NCI-H2029 (cell line): ENCODE measurements at places on chromosomes 3 and 15.

DNA sequence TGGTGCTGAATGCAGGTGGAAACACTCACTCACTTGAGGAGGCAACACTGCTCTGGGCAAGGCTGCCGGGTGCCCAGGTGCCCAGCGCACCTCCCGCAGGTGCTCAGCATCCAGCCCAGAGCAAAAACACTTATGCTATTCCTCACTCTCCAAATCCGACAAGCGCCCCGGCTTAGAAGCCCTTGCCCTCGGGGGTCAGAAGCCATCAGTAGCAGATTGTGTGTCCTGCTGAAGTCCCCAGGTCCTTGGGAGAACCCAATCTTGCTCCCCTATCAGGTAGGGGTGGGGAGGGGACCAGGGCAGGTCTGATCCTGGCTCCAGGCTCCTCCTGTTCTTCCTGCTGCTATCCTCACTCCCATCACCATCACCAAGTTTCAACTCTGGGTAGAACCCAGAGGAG, 46.7 kb downstream of the TLE3 start:
- no peak for DNase-seq

DNA sequence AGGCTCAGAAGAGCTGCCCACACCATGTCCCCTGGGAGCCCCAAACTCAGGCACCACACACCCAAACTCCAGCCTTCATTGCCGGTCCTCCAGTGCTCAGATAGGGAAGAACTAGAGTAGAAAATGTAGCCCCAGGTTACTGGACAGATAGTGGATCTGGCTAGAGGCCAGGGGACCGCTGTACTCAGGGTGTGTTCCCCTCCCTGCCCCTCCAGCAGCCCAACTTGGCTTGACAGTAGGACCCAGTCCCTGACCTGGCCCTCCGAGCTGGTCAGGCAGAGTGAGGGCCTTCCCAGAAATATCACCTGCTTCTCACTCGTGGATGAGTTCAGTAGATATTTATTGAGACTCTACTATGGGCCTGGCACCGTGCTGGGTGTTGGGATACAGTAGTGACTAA, 100.0 kb downstream of the CORO2B start:
- no peak for DNase-seq

GRCh38 chr3:131796558-131797198, 238.1 kb downstream of the CPNE4 start:
- no peak for DNase-seq

DNA sequence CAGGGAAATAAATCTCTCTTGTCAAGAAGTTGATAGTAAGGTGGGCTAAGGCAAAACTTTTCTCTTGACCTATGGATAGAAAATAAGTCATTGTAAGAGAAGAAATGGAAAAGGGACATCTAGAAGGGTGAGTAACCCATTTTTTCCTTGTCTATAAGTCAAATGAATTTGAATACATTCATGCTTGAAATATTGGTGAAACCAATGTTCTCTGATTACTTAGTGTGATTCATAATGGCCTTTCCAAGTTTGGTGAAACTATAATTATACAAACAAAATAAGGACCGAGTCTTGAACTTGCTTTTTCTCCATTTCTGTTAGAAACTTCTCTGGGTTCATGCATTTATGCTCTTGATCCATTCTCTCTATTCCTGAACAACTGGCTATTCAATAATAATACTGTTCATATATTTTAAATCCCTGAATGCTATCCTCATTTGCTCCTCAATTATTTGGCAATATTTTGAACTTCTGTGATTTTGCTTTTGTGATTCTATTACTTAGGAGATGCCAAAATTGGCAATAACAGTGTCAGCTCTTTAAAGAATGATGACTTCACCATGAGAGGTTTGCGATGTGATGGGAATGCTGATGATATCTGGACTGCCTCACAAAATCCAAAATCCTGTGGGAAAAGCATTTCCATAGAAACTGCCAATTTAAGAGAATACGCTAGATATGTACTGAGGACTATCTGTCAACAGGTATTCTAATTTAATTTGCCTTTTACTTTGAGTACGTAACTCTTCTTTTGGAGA, 12.3 kb downstream of the P2RY12 start:
- no peak for DNase-seq

- DNase-seq, result peak; percentile 1
These were observed 193.3 kb upstream of the TTC14 start for GRCh38 chr3:180408654-180409053.

DNA sequence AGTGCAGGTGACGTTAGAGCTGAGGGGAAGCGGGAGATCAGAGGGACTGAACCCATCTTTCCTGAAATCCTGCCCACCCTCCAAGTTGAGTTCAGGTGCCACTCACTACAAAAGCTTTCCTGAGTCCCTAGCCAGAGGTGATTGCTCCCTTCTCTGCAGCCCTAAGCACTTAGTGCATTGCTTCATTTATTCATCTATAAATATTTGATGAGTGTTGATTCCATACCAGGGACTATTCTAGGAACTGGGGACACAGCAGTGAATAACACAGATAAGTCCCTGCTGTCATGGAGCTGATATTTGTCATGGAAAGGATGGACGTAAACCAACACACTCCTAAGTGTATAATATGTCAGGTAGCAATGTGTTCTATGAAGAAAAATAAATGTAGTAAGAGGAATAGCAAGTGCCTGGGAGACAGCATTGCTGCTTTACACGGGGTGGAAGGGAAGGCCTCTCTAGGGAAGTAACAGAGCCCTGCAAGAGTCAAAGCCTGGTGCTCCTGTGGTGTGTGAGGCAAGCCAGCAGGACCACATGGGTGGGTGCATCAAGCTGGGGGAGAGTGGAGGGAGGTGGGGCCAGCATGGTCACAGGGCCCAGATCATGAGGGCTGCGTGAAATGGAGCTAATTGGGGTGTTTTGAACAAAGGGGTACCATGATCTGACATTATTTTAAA, 18.6 kb downstream of the ALPK3 start:
- DNase-seq, result no peak

- DNase-seq, result no peak
These were observed 36.2 kb upstream of the CFAP161 start for GRCh38 chr15:81097890-81098280.

DNA sequence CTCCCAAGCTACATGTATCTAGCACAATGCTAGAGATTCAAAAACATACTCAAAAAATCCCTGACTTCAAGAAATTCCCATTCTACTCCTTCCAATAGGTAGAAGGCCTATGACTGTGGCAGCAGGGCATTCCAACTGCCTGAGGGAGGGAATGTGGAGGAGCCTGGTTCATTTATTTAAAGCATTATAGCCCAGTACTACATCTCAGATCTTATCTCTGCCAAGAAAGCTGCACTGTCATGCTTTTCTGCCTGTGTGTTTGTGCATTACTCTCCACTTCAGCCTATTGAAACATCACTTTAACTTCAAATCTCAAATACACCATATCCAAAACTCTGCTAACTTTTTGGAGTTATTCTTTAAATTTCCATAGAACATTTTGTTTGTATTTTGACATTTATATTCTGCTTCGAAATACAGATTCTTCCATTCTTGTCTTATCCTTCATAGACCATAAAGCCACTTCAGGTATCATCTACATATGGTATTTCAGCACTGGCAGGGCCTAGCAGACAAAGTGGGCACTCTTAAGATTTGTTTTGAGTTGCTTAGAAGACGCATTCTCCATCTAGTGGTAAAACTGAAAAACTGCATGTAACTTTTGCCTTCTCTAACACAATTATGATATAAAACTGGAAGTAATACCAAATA, 59.1 kb upstream of the NEDD4 start:
- DNase-seq, result no peak

- DNase-seq, result no peak
These were observed 34.2 kb downstream of the EEFSEC start for GRCh38 chr3:128187495-128187894.

GRCh38 chr3:97432914-97433313, 331.6 kb upstream of the ARL6 start:
- DNase-seq, result no peak

GRCh38 chr3:158710601-158711000, 21.7 kb downstream of the RARRES1 start:
- no peak for DNase-seq

DNA sequence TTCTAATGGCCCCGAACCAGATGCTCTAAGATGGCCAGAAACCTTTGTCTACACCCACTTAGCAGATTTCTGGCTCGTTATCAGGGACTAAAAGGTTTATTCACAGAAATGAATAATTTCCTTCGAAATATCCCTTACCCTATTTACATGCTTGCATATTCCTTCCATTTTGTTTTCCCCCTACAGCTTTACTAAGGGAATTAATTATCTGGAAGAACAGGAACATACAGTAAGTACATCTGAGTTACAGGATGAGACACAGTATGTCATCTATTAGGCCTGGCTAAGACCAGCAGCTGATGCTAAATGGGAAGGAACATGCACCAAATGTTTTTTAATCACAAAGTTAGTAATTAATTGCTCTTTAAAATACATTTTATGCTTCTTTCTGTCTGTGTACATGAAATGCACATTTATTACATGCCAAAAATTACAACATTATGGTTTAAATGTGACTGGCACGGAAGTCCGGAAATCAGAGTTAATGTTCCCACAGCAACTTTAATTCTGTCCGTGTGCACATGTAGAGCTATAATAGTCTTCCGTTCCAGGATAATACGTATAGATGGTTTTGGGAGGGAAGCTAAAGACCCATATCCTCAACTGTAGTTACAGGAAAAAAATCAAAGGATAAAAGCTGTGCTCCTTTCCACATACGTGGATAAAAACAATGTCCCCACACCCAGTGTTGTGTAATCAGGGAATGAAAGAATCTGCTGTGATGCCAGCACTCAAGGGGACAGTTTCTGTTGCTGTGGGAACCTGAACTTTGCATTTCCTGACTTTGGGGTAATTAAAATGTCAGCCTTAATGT, 82.0 kb downstream of the TIGIT start:
- DNase-seq, result no peak

- DNase-seq, result no peak
These were observed 13.5 kb upstream of the FAM3D start for GRCh38 chr3:58679974-58680666.

DNA sequence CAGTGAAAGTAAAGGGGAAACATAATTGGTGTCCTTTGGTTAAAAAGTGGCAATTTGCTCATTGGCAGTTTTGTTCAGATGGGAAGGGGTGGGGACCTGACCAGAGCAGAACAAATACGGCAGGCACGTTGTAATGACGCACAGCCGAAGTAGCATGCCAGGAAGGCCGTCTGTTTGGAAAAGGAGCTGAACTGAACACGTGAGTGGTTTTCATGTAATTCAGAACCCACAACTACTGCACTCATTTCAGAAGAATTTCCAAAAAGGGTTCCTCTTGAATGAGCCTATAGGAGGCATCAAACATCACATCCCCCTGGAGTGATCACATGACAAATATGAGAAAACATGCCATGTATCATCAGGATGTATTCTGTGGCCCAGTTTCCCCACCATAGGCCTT, 42.9 kb upstream of the LMCD1 start:
- peak; percentile 16 for DNase-seq

GRCh38 chr15:25879438-25879837, 16.3 kb upstream of the ATP10A start:
- DNase-seq, result no peak

GRCh38 chr3:138438896-138439295, 4.5 kb downstream of the ESYT3 start:
- DNase-seq, result no peak

DNA sequence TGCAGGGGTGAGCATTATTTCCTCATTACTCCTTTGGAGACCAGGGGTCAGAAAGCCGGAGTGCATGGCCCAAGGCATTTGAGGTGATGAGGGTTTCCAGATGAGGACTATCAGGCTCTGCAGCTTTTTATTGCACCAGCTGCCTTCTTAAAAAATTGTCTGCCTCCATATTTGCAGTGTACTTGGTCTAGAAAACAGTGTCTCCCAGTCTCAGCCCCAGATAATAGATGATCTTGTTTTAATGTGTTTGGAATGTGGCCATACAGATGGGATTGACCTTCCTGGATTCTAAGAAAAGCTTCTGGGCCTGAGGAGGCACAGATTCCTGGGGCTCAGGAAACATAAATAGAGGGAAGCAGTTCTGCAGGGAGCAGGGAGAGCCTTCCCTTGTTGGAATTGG, 123.3 kb downstream of the GABRG3 start:
- DNase-seq, result no peak
